ENCODE measurements at places on chromosomes 2 and 18.

DNA sequence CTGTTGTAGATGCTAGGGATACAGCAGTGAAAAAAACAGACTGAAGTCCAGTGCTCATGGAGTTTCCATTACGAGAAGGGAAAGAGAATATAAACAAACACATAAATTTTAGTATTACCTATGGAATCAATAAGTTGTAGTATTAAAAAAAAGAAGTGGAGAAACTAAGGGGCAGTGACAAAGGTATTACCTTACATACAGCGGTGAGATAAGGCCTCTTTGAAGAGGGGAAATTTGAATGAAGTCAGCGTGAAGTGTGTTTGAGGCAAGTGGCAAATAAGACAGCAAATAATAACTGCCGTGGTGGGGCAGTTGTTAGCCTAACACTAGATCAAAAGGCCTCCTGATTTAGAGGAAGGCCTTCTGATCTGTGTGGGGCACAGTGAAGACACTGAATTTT lies 57.9 kb downstream of the TLK1 start:
- DNase-seq: no peak

DNA sequence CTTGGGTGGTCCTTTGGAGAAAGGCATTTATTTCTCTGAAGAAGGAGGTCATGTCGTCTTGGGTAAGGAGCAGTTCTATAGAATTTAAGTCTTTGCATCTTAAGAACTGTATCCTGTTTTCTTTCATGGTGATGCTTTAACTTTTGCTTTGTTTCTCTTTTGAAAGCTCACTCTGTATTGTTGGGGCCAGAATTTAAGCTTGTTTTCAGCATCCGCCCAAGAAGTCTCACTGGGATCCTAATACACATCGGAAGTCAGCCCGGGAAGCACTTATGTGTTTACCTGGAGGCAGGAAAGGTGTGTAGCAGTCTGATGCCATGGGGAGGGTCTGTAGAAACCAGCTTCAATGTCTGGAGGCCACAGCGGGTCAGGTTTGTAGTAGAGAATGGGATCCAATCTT lies 64.7 kb upstream of the TTC39C start:
- DNase-seq: no peak

DNA sequence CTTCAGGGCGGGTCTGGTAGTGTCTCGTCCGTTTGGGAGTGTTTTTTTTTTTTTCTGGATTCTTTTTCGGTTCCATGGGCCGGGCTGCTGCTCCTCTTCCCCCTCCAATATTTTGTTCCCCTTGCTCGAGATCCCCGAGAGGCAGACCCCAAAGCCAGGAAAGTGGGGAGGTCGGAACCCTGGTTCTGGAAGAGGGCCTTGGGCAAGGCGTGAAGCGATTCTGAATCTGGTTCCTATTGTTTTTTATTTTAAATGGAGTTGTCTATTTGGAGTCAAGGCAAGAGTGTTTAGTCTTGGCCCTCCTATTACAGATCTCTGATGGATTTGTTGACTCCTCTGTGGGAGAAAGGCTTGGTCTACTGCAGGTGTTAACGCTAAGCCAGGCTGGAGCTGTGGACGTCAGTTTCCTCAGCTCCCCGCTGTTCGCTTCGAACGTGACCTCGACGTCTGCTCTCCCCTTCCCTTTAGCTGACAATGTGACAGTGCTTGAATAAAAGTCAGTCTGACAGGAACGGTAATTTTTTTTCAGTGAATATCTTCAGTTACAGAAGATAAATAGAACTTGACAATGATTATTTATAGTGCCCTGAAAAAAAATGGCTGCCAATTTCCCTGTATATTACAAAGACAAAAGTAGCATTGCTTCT lies 683 bp upstream of the DNAJC27 start:
- no peak for DNase-seq

- no peak for DNase-seq
Measured at GRCh38 chr2:88818381-88818780, 126.9 kb downstream of the RPIA start.

GRCh38 chr2:46490521-46491141 lies 11.3 kb downstream of the TMEM247 start:
- no peak for DNase-seq

DNA sequence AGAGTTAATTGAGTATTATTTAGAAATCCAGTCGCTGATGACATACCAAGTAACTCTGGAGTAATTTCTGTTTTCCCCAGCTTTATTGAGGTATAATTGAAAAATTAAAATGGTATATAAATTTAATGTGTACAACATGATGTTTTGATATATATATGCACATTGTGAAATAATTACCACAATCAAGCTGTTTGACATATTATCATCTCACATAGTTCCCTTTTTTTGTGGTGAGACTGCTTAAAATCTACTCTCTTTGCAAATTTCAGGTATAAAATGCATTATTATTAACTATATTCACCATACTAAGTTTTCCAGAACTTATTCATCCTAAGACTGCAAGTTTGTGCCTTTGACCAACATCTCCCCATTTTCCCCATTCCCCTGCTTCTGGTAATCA lies 25.0 kb upstream of the SPAG16 start:
- no peak for DNase-seq

Measured in AG09319 (cell line).